ENCODE measurements at places on chromosomes 3 and 15.

DNA sequence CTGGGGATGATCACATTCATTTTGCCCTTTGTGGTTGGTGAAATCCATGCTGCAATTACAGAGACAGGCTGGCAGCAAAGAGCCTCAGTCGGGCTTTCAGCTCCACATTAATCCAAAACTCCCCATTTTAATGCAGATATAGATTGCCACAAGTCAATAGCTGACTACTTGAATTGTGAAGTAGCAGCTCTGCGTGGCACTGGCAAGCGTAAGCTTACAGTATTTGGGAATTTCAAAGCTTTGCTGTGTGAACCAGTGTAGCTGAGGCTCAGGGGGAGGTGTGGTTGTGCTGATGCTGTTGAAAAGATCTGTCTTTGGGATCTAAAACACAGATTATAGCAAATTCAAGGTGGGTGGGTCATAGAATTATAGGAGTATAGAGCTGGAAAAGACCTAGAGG is 290.3 kb upstream of the ONECUT1 start:
- DNase-seq = no peak

DNA sequence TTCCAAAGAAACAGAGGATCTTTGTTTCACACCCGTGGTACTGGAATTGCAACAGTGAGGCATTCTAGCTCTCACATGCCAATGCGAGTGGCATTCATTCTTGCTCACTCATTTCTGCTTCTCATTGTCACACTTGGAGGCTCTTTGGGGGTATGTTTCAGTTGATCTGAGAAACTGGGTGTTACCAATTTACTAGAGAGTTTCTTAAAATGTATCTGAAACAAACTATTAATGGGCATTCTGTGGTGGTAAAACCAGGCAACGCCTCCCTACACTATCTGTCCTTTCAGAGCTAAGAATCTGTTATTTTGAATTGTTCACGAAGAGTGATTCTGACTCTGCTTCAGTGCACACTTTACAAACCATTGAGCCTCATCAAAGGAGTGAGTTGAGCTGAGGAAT is 140.6 kb upstream of the BHLHE40 start:
- no peak for DNase-seq

- no peak for DNase-seq
Measured at GRCh38 chr15:82118040-82118439, 72.2 kb upstream of the MEX3B start.

- DNase-seq = no peak
Measured at GRCh38 chr3:51280176-51280575, 104.9 kb upstream of the MANF start.

GRCh38 chr15:89361451-89362202 is 27.0 kb upstream of the POLG start:
- no peak for DNase-seq

- no peak for DNase-seq
Measured at GRCh38 chr15:94965593-94965992, 734.2 kb downstream of the MCTP2 start.

DNA sequence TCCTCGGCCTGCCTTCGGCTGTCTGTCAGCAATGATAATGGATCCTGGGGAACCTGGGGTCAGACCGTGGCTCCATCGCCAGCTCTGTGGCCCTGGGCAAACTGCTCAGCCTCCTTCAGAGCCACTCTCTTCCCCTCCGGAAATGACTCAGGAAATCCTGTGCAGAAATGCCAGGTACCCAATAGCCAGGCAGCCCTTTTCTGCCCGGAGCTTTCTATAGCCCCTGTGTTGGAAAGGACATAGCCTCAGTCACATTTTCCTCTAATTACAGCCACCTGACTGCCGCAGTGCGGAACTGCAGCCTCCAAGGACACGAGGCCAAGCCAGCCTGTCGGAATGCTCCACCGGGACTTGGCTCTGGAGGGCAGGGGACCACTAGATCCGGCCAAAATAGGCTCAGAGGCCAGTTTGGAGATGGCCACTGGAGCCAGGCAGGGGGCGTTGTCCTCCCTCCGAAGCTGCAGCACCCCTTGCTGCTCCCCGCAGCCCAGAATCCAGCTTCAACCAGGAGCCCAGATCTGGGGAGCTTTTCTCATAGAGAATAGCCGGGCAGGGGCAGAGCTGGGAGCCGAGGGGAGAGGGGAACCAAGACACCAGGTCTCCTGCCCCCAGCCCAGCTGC is 11.6 kb upstream of the ZXDC start:
- DNase-seq = no peak

Measured in stimulated activated CD8-positive, alpha-beta memory T cell treated with anti-CD3 and anti-CD28 coated beads, Interleukin-7, amount 100 ng/mL, for 1 hour (primary cell).